HAP-1 (cell line): ENCODE measurements at places on chromosomes 13 and 19.

- no peak for DNase-seq
Measured at GRCh38 chr13:112985803-112986408, 16.9 kb downstream of the MCF2L start.

DNA sequence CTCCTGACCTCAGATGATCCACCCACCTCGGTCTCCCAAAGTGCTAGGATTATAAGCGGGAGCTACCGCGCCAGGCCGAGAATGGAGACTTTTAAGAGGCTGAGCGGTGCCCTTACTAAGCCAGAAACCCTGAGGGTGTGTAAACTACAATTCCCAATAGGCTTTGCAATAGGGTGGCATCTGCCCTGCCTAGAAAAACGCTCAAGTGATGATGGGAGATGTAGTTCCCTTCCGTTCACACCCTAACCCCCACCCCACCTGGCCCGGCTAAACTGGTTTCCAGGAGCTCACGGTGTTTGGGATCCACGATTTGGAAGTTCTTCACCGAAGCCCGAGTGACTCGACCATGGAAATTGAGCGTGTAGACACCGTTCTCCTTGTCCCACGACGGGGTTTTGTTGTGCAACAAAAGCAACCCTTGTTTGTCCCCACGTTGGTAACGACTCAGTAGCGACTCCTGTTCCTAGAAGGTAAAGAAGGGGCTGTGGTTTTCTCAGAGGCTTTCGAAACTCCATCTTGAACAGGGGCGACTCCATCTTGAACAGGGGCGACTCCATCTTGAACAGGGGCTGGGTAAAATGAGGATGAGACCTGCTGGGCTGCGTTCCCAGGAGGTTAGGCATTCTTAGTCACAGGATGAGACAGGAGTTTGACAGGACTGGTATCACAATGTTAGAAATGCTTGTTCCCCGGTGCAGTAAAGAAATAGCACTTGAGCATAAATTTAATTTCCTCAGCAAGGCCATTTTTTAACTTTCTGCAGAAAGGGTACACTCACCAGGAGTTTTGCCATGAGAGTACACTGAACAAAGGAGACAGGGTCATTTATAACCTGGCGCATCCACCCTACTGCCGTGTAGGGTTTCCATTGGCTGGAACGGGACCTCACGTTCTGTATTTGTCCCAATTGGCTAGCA, 9.8 kb downstream of the PPP1R15A start:
- no peak for DNase-seq

GRCh38 chr19:42274065-42274682, 5.1 kb downstream of the CIC start:
- DNase-seq, result no peak

DNA sequence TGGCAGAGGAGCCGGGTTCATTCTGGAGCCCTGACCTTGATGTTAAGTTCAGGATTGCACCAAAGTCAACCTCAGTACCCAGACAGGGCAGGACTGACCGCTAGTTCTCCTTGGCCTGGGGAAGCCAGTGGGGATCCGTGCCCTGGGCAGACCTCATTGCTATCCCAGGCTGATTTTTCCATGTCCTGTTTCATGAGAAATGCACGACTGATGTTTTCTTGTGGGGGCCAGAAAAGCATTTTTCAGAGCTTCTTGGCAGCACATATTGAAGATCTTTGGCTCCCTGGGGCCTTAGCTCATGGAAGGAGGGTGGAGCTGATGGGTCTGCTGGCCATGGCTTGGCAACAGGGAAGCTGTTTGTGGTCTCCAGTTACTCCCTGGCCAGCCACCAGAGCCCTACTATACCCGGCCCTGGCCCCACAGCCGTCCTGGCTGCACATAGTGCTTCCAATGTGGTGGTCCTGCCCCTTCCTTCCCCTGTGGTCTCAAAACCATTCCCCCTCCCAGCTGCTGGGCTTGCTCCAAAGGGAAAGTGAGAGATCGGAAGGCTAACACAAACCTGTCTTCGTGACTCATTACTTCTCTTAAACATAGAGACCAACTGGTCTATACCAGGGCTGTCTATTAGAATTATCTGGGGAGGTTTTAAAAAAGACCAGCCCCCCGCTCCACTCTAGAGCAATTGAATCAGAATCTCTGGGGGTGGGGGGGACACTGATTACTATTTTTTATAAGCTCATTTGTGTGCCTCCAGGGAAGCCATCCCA, 11.2 kb downstream of the IL17D start:
- DNase-seq, result no peak

- DNase-seq, result no peak
Measured at GRCh38 chr13:110042253-110042950, 256.0 kb upstream of the IRS2 start.

- no peak for DNase-seq
Measured at GRCh38 chr13:113507505-113508345, 17.2 kb upstream of the DCUN1D2 start.

- DNase-seq, result no peak
Measured at GRCh38 chr13:31444266-31444856, 244.6 kb downstream of the B3GLCT start.

- no peak for DNase-seq
Measured at GRCh38 chr19:33639035-33639681, 17.4 kb downstream of the CHST8 start.

GRCh38 chr19:27925202-27925601, 1287.7 kb downstream of the UQCRFS1 start:
- DNase-seq, result no peak

DNA sequence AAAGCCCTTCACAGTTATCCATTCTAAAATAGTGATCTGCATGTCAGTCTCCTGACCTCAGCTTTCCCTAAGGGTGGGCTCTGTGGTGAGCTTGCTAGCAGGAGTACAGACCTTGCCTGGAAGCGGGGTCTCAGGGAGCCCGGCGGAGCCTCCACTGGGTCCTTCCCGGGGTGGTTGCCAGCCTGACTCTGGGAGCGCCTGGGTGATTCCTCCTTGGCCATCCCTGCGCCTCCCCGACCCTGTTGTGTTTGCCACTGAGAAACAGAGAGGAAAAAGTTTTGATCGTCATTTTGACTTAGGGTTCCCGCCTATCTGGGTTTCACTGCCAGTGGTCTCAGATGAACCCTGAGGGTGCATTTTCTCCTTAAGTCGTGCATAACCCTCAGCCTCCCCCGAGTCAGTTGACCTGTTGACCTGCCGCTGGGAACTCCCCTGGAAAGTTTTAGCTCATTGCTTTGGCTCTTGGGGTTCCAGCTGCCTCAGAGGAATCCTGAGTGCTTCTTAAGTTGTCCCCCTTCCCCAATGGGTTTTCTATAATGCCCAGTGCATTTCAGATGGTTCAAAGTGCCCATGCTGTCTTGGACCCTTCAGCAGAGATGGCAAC, 117.8 kb downstream of the RAB20 start:
- no peak for DNase-seq

- DNase-seq, result no peak
Measured at GRCh38 chr19:43765109-43765876, 10.5 kb upstream of the SMG9 start.

DNA sequence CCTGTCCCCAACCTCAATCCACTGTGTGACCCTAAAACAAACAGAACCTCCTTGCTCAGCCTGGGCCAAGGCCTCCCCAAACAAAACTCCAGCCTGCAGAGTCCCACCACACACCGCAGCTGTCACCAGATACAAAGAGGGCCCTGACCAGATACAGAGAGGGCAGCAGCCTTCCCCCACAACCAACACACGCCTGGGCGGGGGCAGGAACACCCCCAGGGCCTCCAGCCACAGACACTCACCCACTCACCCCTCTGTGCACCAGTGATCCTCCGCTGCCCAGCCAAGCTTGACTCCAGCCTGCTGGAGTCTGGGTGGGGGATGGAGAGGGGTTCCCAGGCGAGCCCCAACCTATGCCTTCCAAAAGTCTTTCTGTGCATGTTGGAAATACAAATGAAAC, 5.9 kb upstream of the CIRBP start:
- no peak for DNase-seq

GRCh38 chr19:33601583-33601982, 20.2 kb upstream of the CHST8 start:
- DNase-seq, result no peak

DNA sequence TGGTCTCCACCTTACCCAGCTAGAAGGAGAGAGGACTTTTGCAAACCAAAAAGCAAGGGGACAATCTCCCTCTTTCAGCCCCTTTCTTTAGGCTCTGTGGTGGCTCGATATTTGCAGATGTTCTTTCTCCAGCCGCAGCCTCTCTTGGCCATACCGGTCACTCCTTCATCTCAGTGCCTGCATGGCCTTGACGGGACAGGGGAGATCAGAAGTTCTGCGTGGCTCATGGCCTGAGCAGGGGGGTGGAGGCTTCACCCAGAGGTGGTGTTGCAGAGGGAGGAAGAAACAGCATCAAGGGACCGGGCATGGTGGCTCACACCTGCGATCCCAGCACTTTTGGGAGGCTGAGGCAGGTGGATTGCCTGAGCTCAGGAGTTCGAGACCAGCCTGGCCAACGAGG, 53.2 kb downstream of the MYO9B start:
- DNase-seq, result no peak

GRCh38 chr13:26012995-26013394, 38.8 kb downstream of the SHISA2 start:
- no peak for DNase-seq

DNA sequence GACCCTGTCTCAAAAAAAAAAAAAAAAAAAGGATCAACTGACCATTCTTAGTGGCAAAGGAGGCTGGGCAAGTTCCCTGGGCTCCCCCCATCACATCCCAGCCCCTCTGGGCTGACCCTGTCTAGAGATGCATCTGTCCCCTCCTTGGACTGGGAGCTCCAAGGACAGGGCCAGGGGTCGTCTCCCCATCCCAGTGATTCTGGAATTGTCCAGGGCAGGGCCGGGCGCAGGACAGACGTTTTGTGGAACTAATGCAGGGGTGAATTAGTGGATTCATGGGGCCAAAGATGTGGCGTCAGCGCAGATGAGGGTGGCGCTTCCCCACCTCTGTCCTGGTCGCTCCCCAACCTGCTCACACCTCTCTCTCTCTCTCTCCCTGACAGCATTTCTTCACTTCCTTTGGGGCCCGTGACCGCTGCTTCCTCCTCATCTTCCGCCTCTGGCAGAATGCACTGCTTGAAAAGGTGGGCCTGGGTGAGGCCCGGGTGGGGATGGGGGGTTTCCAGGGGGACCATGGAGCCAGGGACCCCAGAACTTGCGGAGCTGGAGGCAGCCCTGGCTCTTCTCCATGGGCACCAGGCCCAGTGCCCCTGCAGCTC, 11.1 kb downstream of the GRAMD1A start:
- DNase-seq, result no peak

DNA sequence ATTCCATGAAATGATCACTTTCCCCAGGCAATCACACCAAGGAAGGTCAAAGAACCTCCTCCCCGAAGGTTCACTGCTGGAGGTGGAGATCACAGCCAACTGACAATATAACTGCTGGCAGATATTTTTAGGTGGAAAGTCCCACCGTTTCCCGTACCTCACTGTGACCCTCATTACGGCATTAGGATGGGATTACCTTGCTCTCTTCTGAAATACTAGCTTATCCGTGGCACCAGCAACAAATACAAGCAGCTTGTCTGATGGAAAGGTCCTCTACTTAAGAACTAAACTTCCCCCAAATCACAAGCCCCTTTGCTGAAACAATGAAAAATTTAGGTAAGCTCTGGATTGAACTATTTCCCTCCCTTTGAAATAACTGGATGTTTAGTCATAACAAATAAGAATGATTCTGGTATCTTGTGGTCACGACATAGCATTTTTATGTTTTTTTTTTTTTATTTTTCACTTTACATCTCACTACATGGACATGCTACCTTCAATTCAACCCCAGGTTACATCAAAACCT, 178.9 kb downstream of the COL4A1 start:
- DNase-seq, result no peak

- peak; percentile 59 for DNase-seq
Measured at GRCh38 chr19:36113894-36114720, 568 bp downstream of the POLR2I start.

GRCh38 chr19:3818918-3819317, 32.7 kb upstream of the MATK start:
- DNase-seq, result no peak
